ENCODE measurements at places on chromosomes 2 and 18. TPM values are rescaled to one million over a fixed set of nuclear protein-coding genes. Genes with fewer than 3 reads are reported as not detected.

DNA sequence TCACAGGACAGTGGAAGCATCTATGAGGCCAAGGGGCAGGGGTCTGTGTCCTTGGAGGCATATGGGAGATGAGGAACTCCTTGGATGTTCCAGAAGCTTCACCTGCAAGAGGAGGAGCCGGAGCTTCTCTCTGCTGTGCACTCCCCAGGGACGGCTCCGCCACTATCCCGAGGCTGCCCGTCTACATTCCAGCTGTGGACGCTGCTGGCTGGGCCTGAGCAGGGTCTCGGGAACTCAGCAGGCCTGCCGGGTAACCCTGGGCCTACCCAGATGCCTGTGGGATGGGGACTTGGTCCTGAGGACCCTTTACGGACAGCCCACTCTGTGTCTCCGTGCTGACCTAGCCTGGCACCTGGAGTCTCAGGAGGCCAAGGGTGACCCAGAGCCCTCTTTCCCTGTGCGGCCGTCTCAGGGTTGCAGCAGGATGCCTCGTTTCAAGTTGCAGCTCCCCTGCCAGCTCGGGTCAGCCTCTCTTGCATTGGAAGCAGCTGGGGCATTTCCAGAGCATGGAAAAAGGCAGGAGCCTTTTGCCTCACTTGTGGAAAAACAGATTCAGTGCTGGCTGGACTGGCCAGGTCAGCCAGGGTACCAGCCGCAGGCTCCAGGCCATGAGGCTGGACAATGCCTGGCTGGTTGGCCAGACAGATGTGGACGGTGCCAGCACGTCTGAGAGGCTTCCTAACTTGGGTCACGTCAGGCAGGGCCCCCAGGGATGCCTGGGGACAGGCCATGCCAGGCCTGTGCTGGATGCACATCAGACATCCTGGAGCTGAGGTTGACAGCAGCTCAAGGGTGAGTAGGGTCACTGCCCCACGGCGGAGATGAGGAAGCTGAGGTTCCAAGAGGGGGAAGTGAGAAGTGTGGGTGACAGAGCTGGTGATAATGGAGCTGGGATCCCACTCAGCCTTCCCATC, 41.5 kb downstream of the SCTR start:
- no peak for DNase-seq

- no peak for DNase-seq
These were observed 60.6 kb downstream of the POU3F3 start for GRCh38 chr2:104914509-104914908.

ATP5F1A gene
- total RNA-seq, result 511 TPM

DNA sequence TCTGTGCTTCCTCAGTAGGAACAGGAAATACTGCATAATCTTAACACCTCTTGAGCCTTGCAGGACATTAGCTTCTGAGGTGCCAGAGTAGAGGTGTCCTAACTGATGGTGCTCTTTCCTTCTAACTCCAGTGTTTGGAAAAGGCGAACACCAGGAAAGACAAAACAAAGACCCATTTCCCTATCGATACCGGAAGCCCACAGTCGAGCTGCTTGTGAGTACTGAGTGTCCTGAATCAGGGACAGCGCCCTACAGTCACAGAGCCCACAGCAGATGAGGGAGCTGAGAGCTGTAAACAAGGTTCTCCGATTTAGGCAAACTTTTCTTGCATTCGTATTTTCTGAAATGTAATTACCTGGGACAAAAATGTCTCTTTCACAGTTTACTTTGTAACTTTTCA, 50.7 kb downstream of the SLC14A2 start:
- DNase-seq, result no peak

SNTG2 gene
- total RNA-seq, result 7.7 TPM
